ENCODE measurements at places on chromosomes 3 and 15.

DNA sequence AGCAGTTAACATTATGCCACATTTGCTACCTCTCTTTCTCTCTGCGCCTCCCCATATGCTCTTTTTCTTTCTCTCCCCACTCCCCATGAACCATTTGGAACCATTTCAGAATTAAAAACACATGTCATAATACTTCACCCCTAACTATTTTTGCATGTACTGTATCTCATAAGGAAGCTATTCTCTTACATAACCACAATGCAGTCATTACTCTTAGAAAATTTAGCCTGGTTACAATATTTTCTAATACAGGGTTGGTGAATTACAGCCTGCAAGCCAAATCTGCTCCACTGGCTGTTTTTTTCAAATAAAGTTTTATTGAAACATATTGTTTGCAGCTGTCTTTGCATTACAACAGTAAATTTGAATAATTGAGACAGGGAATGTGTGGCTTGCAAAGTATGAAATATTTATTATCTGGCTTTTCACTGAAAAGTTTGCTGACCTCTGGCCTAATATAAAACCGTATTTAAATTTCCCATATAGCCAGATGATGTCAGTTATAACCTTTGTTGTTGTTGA, 62.8 kb downstream of the SGO1 start:
- DNase-seq, result peak; percentile 11

GRCh38 chr3:125511420-125512118, 8.4 kb downstream of the SNX4 start:
- peak; percentile 2 for DNase-seq

GRCh38 chr3:28745916-28746617, 397.4 kb upstream of the AZI2 start:
- peak; percentile 21 for DNase-seq

GRCh38 chr3:46477145-46477544, 12.4 kb upstream of the LTF start:
- DNase-seq, result no peak

- DNase-seq, result no peak
Measured at GRCh38 chr3:43074482-43074881, 31.4 kb downstream of the POMGNT2 start.

GRCh38 chr3:123467046-123467445, 18.2 kb upstream of the ADCY5 start:
- no peak for DNase-seq

DNA sequence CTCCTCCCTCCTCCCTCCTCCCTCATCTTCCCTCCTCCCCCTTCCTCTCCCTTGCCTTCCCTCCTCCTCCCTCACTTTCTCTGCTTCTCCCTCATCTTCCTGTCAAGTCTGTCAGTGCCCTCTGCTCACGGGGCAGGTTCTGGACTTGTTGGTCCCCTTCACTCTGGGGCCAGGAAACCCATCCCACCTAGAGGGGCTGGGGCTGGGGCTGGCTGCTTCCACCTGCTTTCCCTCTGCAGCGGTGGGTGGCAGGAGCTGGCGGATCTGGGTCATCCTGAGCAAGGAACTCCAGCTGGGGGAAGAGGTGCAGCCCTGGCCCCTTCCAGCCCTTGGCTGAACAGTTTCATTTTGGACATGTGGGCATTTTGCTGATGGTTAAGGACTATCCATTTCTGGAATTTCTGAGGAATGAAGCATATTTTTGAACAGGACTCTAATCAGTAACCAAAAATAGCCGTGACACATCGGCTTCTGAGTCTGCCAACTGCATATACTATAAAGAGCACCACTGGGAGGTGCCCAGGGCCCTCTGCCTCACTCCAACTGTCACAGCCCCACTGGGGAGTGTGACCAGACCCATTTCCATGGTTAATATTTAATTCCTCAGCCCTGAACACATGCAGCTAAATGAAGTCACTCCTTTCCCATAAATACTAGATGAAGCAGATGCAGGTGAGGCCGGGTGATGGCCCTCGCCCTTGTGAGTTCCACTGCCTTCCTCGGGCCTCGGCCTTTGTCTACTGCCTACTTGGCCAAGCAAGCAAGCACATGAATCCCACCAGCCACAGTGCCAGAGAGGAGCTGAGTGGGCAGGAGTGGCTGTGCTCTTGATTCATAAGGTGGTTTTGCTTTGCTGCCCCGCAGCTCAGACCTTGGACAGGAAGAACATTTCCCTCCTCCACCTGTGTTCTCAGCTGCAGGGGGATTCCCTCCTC, 39.8 kb downstream of the CHDH start:
- peak; percentile 79 for DNase-seq

- peak; percentile 16 for DNase-seq
Measured at GRCh38 chr3:196096382-196096953, 14.6 kb upstream of the TFRC start.

DNA sequence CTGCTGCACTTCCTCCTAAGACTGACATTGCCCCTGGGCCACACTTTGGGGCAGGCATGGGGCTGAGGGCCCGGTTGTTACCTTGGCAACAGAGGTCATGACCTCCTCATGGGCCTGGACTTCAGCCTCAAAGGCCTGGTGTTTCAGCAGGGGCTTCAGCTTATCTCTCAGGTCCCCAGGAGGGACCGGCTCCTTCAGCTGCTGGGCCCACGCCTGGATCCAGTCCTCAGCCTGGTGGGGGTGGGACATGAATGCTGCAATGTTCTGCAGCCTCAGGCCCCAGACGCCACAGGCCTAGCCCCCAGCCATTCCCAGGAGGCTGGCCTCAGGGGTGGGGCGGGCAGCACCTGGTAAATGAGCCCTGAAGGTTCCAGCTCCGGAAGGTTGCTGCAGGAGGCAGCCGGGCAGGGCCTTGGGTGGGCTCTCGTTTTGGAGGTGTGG, 27.6 kb downstream of the SPTBN5 start:
- DNase-seq, result no peak

GRCh38 chr3:106685745-106686144, 691.5 kb upstream of the CCDC54 start:
- no peak for DNase-seq

- peak; percentile 90 for DNase-seq
Measured at GRCh38 chr15:57667171-57667849, 39.2 kb upstream of the POLR2M start.

DNA sequence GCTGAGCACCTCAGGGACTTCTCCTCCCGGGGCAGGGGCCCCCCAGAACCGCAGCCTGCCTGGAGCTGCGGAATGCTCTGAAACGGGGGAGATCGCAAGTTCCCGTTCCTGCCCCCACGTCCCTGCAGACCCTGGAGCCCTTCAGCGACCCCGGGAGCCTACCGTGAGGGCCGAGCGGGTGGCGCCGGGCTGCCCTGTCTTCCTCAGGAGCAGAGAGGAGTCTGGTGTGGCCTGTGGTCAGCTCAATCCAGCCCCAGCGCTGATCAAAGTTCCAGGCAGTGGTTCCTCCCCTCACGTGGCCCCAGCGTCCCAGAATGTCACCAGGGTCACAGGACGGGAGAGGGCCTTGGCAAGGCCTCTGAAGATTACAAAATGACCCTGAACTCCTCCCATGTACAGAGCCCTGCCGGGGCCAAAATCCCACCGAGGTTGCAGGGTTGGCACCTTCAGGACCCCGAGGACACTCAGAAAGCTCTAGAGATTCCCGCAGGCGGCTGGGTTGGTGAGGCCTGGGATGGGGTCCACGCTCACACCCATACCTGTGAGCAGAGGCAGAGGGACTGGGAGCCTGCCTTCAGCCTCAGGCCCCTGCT, at the start of gene CPN2:
Gene CPN2, minus strand, starts transcription at position 249 of the 593 bp plus-strand sequence. CDS start 8,626 bp downstream, outside the sequence.
- no peak for DNase-seq

DNA sequence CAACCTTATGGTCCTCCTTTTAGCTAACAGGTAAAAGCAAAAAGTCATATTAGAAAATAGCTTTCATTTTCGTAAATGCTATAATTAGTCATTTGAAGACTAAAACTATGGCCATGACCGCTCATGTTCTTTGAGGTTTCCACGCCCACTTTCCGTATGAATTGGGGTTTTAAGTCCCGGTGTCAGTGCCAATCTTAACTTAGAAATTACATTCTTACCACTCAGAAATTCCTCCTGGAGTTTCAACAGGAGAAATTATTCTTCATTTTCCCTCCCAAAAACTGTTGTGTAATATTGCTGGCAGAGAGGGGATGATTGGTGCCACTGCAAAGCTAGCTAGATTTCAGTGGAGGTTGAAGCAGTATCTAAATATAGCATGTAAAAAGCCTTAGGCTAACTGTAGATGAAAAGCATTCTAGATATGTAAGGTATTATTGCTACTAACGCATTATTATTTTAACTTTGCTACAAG, 71.0 kb upstream of the MDFIC2 start:
- DNase-seq, result peak; percentile 20

DNA sequence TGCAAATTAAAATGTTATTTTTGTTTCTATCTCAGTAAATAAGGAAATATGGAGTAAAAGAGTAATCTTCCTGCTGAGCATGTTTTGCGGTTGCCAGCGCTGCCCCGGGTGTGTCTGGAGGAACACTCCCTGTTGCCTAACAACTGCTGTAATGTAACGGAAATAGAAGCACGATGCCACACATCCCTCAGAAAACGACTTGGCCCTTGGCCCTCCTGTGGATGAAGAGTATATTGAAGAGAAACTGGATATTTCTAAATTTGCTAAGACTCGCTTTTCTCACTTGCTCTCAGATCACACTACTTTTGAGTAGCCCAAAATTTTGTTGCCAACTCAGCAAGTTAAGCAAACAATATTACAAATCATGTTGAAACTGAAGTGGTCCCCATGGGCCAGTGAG, 18.9 kb downstream of the CX3CR1 start:
- peak; percentile 75 for DNase-seq

GRCh38 chr3:9428411-9428810, 31.0 kb downstream of the SETD5 start:
- no peak for DNase-seq

DNA sequence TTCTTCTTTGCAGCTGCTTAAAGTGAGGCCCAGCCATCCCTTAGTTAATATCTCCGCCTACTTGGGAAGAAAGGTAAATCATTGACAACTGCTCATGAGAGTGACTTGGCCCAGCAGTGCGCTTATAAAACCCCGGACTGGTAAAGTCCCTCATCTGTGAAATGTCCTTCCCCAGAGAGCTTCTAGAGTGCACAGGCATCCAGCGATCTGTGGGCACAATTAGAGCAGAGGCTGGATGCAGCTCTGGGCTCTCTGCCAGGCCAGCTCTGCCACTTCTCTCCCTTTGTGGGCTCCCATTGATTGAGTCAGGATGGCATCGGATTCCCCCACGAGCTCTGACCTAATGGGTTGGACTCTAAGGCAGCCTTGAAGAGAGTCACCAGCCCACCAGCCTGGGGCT, 219.0 kb upstream of the LINGO1 start:
- no peak for DNase-seq

GRCh38 chr15:70643783-70644125, 119.6 kb downstream of the UACA start:
- DNase-seq, result peak; percentile 32

DNA sequence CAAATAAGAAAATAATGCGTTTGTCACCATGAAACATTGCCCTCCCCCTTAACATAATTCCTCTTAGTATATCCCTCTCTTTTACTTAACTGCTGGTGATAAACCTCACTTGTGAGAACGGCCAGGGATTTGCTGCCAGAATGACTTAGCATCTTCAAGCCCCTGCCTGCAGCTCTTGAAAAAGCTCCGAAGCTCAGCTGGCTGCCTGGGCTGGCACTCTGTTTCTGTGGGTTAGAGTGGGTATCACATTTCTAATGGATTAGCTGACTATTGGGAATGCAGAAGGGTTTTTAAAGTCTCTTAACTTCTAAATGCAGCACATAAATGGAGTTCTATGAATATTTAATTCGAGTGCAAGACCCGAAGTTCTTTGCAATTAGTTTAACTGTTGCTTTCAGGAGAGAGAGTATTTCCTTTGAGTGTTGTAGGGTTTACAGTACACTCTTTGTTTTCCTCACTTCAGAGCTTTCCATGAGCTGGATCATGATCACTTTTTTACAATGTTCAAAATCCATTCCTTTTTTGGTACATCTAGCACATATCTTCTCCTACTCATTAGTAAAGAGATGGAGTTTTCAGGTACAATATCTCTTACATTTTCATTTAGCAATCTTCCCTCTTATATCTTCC, 124.7 kb upstream of the RBMS3 start:
- DNase-seq, result no peak

DNA sequence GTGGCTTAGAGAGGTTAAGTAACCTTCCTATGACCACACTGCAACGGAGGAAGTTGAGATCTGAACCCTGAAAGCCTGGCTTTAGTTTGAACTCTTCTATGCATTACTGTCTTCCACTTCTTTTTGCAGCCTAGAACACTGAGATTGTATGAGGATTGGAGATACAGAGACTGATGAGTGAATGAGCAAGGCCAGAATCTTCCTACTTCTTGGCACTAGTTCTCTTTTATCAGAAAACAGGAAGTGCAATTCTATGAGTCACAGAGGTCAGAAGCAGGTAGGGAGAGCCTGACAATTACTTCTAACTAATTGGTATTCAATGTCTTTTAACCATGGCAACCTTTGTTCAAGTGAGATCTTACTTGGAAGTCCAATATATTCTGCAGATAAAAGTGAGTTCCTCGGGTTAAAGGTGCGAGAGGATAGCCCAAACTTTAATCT, 219.0 kb downstream of the SHQ1 start:
- DNase-seq, result no peak

DNA sequence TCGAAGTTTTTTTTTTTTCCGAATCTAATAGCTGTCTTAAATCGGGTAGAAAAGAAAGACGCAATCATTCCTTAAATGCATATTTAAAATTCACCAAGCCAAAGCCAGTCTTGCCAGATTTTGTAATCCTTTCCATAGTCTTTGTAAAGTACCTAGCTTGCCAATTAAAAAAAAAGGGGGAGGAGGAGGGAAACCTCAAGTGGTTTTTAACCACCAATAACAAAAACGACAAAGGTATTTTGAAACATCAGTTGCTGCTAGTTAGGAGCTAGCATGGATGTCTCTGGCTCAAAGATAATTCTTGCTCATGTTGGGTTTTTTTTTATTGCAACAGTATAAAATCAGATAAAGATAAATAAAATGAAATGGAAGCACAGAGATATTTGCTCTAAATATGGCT, 187.9 kb downstream of the MECOM start:
- no peak for DNase-seq

GRCh38 chr3:183287301-183287971, 34.4 kb downstream of the B3GNT5 start:
- DNase-seq, result peak; percentile 88

DNA sequence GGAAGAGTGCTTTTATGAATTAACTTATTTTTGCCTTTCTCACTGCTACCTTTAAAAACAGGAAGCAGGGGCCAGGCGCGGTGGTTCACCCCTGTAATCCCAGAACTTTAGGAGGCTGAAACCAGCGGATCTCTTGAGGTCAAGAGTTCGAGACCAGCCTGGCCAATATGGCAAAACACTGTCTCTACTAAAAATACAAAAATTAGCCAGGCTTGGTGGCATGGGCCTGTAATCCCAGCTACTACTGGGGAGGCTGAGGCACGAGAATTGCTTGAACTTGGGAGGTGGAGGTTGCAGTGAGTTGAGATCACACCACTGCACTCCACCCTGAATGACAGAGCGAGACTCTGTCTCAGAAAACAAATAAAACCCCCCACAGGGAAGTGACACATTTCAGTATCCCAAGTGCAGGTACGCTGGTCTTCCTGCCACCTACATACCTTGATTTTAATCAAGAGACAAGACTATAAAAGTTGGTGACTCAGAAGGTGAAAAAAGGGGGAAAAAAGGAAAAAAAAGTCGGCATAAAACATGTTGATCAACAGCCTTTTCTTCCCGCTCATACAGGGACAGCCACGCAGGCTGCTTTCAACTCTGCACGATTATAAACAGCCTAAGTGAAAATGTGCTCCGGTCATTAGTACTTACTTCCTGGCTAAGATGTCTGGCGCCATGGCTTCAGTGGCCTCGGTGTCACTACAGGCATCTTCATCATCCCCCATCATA, 18.8 kb downstream of the PPP1R2 start:
- no peak for DNase-seq

GRCh38 chr15:69591905-69592508, 139.4 kb downstream of the RPLP1 start:
- no peak for DNase-seq

Data from adipocyte (in vitro differentiated cells).